Esophagus mucosa (tissue), 1 donor: ENCODE measurements at places on chromosomes 5 and 9. TPM values are rescaled to one million over a fixed set of nuclear protein-coding genes. Genes with fewer than 3 reads are reported as not detected.

DNA sequence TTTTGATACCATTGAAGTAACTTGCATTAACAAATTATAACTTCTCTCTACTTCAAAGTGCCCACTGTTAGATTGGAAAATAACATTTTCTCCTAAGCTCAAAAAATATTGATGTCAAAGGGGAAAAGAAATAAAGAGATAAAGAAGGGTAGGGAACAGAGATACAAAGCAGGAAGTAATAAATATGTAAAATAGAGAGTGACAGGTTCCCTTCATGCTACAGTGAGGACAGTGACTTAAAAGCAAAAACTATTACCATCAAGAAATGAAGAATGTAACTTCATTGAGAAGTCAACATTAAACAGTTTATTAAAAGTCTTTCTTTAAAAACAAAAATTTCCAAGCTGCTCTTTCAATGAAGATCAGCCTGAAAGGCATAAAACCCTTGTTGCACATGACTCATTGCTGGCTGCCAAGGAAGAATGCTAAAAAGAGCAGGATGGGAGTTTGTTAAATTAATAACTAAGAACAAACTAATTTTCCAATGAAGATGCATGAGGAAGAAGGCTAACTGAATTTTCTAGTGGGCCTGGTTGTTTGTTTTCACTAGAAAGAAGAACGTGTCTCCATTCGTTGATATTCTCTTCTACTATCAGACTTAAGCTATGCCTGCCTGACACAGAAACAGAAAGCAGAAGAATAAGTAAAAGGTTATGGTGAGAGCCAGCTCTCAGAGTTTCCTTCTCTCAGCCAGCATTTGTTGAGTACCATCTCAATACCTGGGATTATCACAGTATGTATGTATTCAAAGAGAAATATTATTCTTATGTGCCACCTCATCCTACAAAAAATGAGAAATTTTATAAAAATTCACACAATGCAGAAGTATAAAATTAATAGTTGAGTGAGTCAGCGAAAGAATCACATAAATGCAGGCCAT is 197.8 kb upstream of the NREP start:
- no peak for ATAC-seq

The SLC6A19 gene
- not detected for total RNA-seq

The LCN10 gene
- total RNA-seq, result 1.3 TPM

GRCh38 chr9:121073038-121073437 is 1.7 kb upstream of the CNTRL start:
- no peak for ATAC-seq

DNA sequence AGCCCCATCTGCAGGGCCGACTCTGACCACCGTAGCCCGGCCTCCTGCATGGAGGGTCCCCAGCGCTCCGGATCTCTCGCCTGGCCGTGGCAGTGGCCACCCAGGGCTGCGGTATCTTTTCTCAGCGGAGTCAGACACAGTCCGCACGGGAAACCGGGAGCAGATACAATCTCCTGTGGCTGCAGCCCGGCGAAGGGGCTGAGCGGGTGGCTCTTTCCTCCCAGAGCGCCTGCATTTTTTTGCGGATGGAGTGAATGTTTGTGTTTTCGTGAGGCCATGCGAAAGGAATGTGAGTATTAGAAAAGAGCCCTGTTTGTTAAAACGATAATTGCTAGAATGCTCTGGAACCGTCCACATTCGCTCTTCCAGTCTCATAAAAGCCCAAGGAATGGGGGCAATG is 53.4 kb upstream of the PTCH1 start:
- no peak for ATAC-seq

The CHSY3 gene
- total RNA-seq, result 0.28 TPM

The TLR4 gene
- total RNA-seq, result 1.0 TPM

The TCF7 gene
- 4.6 TPM for total RNA-seq

- ATAC-seq, result no peak
These were observed 28.6 kb downstream of the KCNN2 start for GRCh38 chr5:114390431-114390830.

The DENND1A gene
- total RNA-seq, result 9.0 TPM

DNA sequence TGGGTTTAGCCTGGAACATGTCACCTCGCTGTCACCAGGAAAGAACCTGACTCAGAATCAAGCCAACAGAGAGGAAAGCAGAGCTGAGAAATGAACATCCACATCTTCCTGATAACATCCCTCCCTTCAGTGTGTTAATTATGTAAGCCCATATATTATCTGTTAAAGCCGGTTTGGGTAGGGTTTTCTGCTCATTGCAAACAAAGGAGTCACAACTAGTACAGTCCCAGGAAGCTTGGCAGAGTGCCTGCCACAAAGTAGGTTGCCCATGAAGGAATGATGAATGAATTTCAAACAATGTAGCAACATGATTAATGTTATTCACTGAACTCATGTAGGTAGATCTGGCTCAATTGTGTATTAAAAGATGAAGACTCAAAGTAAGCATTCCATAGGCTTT is 10.4 kb upstream of the PPARGC1B start:
- peak; percentile 94 for ATAC-seq

The BTNL8 gene
- total RNA-seq, result not detected

The PCDHB12 gene
- total RNA-seq, result 0.72 TPM

The ARL14EPL gene
- not detected for total RNA-seq

- peak; percentile 73 for ATAC-seq
These were observed 8.5 kb upstream of the ANGPTL2 start for GRCh38 chr9:127130661-127131538.

The SH3TC2 gene
- total RNA-seq, result 3.4 TPM

DNA sequence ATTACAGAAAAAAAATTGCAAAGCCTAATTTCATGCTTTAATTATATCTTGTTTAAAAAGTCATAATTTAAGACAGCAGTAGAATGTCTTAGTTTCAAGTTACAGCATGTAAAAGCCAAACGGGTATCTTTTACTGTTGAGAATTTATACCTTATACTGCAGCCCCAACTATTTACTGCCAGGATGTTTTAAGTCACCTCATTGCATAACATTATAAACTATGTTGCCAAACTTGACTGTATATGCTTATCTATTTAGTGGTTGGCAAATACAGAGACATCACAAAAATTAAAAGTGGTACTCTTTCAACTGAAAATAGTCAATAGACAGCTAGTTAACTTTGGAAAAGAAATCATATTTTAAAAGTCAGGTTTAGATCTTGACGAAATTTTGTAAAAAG is 119.5 kb downstream of the EDIL3 start:
- ATAC-seq, result no peak

The FAM78A gene
- total RNA-seq, result 0.72 TPM

- ATAC-seq, result no peak
These were observed 250.1 kb downstream of the CEMIP2 start for GRCh38 chr9:71518045-71518827.

The KCNV2 gene
- not detected for total RNA-seq

The LECT2 gene
- not detected for total RNA-seq

DNA sequence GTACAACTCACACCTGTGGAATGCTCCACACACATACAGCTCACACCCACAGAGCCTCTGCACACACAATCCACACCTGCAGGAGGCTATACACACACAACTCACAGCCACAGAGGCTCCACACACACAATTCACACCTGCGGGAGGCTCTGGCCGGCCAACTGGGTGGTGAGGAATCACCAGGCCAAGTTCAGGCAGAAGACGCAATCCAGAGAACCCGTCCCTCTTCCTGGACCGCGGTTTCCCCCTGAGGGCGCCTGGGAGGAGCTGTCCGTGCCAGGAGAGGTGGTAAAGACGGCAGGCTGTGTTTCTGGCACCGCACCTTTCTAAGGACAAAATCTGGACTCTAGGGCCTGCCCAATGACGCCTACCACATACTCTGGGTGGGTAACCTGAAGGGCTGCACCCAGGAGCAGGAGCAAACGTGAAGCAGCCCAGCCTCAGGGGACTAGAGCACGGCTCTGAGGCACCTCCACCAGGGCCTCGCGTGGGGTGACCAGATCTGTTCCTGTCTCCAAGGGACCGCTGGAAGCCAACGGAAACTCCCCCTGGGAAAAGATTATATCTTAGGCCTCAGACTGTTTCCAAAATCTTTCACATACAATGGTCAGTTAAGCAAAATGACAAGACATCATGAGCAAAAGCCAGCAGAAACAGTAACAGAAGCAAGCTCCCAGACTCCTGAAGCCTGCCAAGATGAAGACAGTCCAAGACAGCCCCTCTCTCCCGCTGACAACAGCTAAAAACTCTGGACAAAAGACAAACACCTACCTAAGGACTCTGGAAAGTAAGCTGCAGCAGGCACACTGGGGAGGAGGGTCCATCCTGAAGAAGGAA is 16.9 kb downstream of the CAMSAP1 start:
- peak; percentile 67 for ATAC-seq

- no peak for ATAC-seq
These were observed 61.0 kb upstream of the RAPGEF1 start for GRCh38 chr9:131800843-131801242.

GRCh38 chr5:42377496-42377895 is 45.7 kb upstream of the GHR start:
- ATAC-seq, result no peak

- peak; percentile 58 for ATAC-seq
These were observed 47.5 kb upstream of the RNF20 start for GRCh38 chr9:101485924-101486692.

The PCA3 gene
- not detected for total RNA-seq

DNA sequence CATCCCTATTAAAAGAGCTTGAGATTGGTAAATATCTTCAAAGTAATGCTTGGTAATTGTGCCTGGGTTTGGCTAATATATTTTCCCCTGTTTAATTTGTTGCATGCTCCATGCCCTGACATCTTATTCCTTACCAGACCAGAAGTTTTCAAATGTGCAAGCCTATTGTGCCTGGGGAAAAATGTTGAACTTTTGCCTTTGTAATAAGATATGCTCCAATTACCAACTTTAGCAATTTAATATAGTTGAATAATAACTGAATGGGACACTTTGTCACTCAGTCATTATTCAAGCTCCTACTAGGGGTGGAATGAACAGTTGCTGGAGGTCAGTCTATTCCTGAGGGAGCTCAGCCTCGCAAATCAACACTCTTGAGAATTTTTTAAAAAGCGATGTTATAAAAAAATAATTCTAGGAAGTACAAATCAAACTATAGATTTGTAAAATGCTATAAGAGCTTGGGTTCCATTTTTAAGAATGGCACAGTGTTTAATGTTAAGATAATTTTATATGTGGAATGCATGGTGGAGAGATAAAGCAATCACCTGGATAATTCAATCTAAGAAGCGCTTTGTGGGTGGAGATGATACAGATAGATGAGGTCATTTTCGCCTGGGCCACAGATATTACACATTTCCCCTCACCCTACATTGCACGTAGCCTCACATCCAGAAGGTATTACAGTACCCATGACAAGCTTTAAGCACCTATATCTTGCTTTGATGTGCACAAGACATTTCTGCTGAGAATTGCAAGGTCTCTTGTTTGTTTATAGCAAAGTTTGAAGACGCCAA is 231.8 kb downstream of the PIK3R1 start:
- ATAC-seq, result no peak

DNA sequence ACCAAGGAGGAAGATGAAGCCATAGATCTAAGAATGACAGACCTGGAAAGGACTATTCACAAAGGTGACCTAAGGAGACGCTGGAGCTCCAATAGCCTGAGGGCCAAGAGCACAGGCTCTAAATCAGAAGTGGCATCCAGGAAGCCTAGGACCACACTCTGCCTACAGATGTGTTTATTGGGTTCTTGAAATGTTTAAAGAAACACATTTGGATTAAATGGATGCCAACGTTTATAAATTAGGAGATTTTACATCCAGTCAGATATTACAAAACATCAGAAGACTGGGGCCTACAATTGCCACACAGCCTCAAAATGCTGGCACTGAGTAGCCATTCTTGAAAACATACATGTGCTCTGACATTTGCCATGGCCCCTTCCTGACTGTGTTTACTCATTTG is 80.9 kb downstream of the HMHB1 start:
- no peak for ATAC-seq

The SPATA6L gene
- total RNA-seq, result 3.1 TPM

DNA sequence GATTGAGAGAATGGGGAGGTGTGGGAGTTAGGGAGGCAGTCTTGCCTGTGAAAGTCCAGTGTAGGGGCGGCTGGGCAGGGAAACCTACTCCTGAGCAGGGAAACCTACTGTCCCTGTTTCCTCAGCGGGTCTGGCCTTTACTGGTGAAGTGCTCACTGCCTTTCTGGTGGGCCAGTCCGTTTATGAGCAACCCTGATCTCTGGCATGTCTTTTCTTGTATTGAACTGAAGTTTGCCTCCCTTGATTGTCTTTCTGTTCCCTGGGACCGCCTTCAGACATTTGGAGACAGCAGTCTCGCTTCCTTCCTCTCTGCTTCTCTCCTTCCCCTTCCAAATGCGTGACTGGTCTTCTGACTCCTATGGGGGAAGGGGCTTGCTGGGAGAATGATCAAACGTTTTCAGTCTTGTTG is 2.9 kb downstream of the SNX18 start:
- no peak for ATAC-seq

DNA sequence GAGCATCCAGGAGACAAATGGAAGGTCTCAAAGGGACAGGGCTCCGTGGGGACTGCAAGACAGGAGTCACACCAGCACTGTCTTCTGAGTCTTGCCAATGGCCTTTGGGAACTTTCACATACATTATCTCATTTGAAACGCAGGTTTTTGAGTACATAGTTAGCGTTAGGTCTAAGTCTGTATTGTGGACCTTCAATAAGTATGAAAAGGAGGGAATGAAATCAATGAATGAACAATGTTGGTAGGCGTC is 442 bp upstream of the DCTN4 start:
- no peak for ATAC-seq

GRCh38 chr5:78182838-78183237 is 111.7 kb downstream of the AP3B1 start:
- peak; percentile 90 for ATAC-seq

The PCDHGB2 gene
- 1.2 TPM for total RNA-seq

The SLC4A9 gene
- 0.08 TPM for total RNA-seq

GRCh38 chr5:16864631-16865131 is 71.4 kb downstream of the MYO10 start:
- ATAC-seq, result no peak

The TLE1 gene
- total RNA-seq, result 12.0 TPM

The SPATA31D4 gene
- total RNA-seq, result not detected

The RRAGA gene
- 56.1 TPM for total RNA-seq

- no peak for ATAC-seq
These were observed 1.2 kb downstream of the SURF4 start for GRCh38 chr9:133374612-133375115.

- ATAC-seq, result peak; percentile 25
These were observed 86.0 kb upstream of the FER start for GRCh38 chr5:108661590-108662219.

DNA sequence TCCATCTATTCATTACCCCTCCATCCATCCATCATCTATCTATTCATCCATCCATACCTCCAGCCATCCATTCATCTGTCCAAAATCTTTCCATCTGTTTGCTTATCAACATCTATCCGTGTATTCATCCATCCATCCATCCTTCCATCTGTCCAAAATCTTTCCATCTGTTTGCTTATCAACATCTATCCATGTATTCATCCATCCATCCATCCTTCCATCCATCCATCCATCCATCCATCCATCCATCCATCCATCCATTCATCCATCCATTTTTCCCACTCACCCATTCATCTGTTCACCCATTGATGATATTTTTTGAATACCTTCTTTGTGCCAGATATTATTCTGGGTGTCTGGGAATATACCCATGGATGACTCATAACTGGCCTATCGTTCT is 12.8 kb downstream of the VCAN start:
- no peak for ATAC-seq

The PCDH1 gene
- 62.7 TPM for total RNA-seq

The ZNF622 gene
- 15.5 TPM for total RNA-seq
